T-cell (primary cell): ENCODE measurements at places on chromosomes 2 and 18. TPM values are rescaled to one million over a fixed set of nuclear protein-coding genes. Genes with fewer than 3 reads are reported as not detected.

TMEM247 gene
- total RNA-seq = not detected

NAT8 gene
- total RNA-seq = not detected

EPHA4 gene
- 73.5 TPM for total RNA-seq

PDCD1 gene
- 6.8 TPM for total RNA-seq

EVA1A gene
- total RNA-seq = 0.62 TPM

BZW1 gene
- 258 TPM for total RNA-seq
